ENCODE measurements at places on chromosomes 11 and 22.

- no peak for DNase-seq
Observed at GRCh38 chr22:40363059-40363458, 7.3 kb upstream of the SGSM3 start.

GRCh38 chr11:10838881-10839280 lies 19.0 kb downstream of the ZBED5 start:
- no peak for DNase-seq

DNA sequence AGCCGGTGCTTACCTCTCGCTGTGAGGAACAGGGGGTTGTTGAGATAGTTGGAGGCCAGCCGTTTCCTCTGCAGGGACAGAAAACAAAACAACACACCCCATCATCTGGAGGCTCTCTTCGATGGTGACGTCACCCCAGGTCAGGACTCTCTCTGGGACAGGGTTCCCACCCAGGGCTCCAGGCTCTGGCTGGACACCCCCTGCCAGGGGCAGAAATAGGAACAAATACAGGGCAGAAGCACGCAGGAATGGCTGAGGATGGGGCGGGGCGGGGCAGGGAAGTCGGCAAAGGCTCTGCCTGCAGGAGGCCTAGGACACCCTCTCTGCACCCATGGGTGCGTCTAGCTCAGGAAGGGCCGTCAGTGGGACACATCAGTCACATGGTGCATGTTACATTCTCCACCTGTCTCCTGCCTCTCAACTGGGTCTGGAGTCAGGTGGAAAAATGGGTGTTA lies 118.5 kb downstream of the PHF21B start:
- DNase-seq = peak; percentile 26

DNA sequence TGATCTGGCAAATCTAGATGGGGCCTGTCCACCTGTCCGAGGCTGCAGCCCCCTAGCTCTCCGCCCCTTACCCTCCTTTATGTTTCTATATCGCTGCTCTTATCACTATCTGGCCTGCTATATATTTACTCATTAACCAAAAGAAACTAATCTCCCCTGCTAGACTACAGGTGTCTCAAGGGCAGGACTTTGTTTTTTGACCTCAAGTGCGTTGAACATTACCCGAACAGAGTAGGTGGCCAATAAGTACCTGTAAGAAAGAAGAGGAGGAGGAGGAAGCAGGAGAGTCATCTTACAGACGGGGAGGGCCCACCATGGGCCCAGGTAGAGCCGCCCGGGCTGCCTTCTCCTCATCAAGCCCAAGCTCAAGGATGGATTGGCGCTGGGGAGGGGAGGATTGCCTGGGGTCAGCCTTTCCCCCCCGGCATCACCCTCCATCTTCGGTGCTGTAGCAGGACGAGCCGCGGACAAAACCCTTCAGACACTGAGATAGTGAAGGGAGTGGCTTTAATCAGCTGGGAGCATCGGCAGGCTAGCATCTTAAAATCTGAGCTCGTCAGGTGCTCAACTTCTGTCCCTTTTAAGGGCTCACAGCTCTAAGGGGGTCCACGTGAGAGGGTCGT lies 1.2 kb upstream of the P2RY6 start:
- DNase-seq = peak; percentile 30

DNA sequence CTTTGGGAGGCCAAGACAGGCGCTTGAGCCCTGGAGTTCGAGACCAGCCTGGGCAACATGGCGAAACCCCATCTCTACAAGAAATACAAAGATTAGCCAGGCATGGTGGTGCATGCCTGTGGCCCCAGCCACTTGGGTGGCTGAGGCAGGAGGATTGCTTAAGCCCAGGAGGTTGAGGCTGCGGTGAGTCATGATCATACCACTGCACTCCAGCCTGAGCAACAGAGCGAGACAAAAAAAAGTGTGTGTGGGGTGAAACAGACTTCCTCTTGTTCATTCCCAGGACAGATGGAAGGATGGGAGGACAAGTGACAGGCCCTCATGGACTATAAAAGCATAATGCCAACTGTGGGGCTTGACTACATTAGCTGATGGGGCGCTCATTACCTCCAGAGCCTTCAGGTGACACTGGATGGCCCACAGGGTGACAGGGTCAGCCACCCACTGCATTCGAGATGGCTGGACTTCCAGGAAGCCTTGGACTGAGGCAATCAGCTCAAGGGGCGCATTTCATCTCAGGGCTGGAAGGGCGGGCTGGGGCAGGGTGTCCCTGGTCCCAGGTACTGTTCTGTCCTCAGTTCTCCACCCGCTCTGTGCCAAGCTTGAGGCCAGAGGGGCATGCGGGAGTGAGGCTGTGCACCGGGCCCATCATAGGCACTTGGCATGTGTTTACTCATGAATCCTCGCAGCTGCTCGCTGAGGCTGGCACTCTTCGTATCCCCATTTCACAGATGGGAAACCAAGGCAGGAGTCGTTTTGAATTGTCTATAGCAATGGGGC lies 12.5 kb downstream of the NPTXR start:
- DNase-seq = no peak

DNA sequence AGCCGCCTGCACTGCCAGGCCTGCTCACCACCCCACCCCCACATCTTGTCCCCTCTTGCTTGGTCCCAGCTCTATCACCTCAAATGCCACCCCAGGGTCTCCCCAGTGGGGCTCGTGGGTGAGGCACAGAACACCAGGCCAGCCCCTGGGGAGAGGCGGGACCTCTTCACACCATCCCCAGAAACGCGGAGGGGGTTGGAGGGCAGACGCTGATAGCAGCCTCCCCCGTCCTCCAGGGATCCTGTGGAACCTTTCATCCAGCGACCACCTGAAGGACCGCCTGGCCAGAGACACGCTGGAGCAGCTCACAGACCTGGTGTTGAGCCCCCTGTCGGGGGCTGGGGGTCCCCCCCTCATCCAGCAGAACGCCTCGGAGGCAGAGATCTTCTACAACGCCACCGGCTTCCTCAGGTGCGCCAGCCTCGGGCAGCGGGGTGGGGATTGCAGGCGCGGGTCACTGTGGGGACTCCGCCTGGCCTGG lies 5.8 kb downstream of the PKP3 start:
- no peak for DNase-seq

DNA sequence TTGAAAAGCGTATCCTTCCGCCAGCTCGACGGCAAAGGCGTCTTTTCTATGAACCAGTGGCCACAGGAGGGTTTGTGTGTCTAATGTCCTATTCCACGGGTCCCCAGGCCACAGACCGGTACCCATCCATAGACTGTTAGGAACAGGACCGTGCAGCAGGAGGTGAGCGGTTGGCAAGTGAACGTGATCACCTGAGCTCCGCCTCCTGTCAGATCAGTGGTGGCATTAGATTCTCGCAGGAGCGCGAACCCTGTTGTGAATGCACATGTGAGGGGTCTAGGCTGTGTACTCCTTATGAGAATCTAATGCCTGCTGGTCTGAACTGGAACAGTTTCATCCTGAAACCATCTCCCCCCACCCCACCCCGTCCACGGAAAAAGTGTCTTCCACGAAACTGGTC lies 62.7 kb upstream of the KCNQ1OT1 start:
- DNase-seq = peak; percentile 23

DNA sequence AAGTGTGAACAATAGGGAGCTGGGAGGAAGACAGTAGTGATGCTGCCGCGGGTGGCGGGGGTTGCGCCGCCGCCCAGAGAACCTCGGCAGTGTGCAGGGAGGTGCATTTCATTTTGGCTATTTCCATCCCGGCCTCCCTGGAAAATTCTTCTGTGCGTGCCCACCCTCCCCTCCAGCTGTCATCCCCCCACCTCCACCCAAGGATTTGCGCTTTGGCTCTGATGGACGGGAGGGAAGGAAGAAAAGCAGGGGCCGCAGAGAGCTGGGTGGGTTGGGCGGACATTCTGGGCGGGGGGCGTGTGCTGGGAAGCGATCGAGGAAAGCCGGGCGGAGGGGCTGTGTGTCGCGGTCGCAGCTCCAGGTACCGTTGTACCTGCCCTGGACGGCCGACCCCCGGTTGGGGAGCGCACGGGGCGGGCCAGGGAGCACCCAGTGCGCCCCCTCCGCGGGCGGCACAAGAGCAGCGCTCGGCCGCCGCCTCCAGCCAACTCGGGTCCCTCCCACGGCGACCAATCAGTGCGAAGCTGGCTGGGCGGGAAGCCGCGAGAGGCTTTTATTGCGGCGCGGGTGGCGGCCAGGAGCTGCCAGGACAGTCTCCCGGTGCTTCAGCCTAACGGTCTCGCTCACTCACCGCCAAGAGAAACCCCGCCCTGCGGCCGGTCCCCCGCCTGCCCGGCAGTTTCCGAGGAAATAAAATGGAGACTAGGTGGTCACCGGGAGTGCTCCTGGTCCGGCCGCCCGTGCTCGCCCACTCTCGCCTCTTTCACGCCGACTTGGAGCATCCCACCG lies 1.6 kb downstream of the NCAM1 start:
- peak; percentile 50 for DNase-seq

GRCh38 chr11:80816966-80817365 lies 1376.1 kb upstream of the TENM4 start:
- no peak for DNase-seq

GRCh38 chr11:8177136-8177535 lies 8.3 kb upstream of the RIC3 start:
- no peak for DNase-seq

DNA sequence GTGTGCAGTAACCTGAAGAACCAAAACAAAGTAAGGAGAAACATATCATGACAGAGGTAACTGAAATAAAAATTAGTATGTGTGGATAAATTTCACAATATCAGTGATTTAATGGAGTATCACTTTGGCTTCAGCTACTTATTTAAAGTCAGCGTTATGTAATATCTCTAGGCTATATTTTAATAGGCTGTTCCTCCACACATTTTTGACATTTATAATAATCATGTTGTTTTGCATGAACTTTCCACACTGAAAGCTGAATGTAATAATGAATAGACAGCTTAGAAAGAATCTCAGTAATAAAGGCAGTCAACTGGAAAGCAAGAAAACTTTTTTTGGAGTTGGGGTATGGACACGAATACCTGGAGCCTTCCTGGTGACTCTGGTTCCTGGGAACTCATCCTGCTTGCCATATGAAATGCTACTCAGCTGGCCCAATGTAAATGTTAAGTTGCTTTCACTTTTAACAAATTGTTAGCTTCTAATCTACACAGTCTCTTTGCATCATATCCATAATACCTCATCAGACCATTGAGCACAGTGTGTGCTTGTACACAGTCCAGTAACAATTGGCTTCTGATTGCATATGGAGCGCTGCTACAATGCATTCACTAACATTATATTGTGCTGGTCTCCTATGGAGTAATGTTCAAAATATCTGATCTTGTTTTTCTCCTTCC lies 257.7 kb downstream of the SOX6 start:
- DNase-seq = no peak

- DNase-seq = no peak
Observed at GRCh38 chr11:28566339-28567089, 458.3 kb downstream of the METTL15 start.

GRCh38 chr11:124793466-124794278 lies 6.5 kb downstream of the MSANTD2 start:
- no peak for DNase-seq

GRCh38 chr11:24056051-24056450 lies 440.8 kb upstream of the LUZP2 start:
- no peak for DNase-seq

DNA sequence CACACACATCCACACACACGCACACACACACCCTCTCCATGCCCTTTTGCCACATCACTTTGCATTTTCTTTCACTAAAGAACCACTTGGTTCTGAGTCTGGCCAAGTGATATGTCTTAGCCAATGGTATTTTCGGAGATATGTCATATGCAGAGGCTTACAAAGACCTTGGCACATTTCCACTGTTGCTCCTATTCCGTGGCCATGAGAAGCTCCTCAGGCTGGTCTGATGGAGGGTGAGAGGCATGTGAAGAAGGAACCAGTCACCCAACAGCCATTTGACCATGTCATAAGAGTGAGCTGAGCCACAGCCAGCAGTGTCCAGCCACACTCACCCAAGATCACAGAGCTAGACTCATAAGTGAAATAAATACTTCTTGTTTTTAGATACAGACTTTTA lies 212.6 kb upstream of the NAV2 start:
- DNase-seq = no peak

- no peak for DNase-seq
Observed at GRCh38 chr11:3913921-3914320, 58.5 kb downstream of the STIM1 start.

GRCh38 chr11:100680070-100680469 lies 7.0 kb upstream of the ARHGAP42 start:
- DNase-seq = no peak

DNA sequence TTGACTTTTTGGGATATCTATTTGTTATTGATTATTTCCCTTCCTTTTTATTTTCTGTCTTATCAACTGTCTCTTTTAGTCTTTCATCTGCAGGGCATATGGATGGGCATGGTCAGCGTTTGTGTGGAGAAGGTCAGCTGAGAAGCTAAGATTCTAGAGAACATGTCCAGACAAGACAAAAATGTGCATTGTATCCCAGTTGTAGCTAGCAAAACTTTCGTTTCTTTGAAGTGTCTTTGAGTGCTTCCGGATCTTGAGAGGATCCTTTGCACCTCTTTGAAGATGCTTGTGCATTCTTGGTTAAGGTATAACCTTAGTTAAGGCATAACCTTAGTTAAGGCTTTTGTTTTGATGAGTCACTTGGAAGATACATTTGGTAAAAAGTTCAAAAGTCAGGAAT lies 329.9 kb upstream of the LRRC4C start:
- DNase-seq = no peak

DNA sequence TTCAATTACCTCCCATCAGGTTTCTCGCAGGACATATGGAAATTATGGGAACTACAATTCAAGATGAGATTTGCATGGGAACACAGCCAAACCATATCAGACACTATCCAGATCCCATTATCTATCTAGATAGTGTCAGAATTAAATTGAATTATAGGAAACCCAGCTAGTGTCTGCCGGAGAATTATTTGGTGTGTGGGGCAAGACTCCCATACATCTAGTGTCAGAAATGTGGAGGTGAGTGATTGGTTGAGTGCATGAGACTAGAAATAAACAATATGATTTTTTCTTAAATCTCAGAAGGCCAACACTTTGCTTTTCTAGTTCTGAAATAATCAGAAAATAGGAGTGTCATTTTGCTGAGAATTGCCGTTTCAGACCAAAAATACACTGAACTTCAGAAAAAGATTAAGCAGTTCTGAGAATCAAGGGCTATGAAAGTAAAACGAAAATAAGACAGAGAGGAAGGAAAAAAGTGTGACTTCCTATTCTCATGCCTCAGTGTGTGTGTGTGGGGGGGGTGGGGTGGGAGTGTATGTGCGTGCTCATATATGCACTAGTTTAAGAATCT lies 21.3 kb downstream of the CASP12 start:
- DNase-seq = no peak

DNA sequence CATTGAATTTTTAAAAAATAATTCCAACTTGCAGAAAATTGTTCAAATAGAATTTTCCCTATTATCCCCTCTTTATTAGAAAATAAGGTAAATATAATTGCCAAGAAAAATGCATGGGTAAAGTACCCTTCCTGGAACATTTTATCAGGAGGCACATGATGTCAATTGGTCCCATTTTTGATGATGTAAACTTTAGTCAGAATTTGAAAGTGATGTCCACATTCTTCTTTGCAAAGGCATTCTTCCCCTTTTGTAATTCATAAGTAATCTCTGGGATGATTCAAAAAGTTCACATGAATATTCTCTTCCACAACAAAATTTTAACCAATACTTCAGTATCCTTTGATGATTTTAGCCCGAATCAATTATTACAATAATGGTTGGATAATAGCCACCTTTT lies 86.9 kb upstream of the ANO3 start:
- no peak for DNase-seq
